ENCODE measurements at places on chromosomes 1 and 21. TPM values are rescaled to one million over a fixed set of nuclear protein-coding genes. Genes with fewer than 3 reads are reported as not detected.

HSD17B7 gene
- 14.6 TPM for polyA plus RNA-seq

AK5 gene
- polyA plus RNA-seq: 6.1 TPM

GRIK1 gene
- polyA plus RNA-seq: not detected

TAS1R1 gene
- 0.04 TPM for polyA plus RNA-seq

AGPAT3 gene
- 21.2 TPM for polyA plus RNA-seq

SEC16B gene
- polyA plus RNA-seq: 1.6 TPM

VAV3 gene
- 9.1 TPM for polyA plus RNA-seq

THEM5 gene
- not detected for polyA plus RNA-seq

SLFNL1 gene
- polyA plus RNA-seq: 0.03 TPM

KLF17 gene
- polyA plus RNA-seq: 0.41 TPM

PDE9A gene
- polyA plus RNA-seq: 1.3 TPM

DNA sequence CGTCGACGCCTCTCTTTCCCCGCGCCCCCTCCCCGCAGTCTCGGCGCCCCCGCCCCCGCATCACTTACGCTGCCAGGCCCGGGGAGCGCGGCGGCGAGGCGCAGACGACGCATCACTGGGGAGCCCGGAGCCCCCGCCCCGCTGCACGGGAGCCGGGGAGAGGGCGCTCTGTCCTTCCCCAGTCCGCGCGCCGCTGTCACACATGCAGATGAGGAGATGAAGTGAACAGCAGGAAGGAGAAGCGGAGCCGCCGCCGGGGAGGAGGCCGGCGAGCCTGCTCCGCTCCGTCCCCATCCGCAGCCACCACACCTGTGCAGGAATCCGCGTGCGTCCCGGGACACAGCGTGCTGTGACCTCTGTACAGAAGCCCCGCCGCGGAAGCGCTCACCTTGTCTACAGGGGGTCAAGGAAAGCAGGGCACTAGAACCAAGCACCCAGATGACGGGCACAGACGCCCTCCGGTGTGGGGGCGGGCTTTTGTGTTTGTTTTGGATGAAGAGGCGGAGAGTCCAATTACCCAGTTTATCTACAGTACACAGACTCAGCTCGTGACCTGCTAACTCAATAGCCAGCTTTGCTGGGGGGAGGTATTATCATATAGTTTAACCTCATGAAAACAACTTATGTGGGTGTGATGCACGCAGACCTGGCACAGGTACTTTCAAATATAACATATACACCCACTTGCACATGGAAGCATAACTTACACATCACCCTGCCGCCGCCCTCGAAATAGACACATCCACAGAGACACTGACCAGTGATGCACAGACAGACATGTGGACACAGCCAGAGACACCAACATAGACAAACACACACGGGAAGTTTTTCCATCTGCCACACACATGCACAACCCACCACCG, 12.4 kb downstream of the KLHDC8A start:
- DNase-seq: no peak

- no peak for DNase-seq
These were observed 19.1 kb downstream of the FUCA1 start for GRCh38 chr1:23848673-23849616.

DNA sequence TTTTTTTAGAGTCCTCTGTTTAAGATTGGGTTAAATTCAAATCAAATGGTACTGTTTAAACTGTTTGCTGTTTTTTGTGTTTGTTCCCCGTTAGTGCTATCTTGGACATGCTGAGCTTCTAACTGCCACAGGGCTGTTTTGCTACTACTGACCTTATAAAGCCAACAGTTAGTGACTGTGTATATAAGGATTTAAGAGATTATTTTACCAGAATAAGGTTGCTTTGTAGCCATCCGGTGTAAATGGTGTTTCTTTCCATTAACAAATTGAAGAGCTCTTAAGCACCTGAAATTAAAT, 37.0 kb downstream of the ZNF281 start:
- DNase-seq: no peak

DNA sequence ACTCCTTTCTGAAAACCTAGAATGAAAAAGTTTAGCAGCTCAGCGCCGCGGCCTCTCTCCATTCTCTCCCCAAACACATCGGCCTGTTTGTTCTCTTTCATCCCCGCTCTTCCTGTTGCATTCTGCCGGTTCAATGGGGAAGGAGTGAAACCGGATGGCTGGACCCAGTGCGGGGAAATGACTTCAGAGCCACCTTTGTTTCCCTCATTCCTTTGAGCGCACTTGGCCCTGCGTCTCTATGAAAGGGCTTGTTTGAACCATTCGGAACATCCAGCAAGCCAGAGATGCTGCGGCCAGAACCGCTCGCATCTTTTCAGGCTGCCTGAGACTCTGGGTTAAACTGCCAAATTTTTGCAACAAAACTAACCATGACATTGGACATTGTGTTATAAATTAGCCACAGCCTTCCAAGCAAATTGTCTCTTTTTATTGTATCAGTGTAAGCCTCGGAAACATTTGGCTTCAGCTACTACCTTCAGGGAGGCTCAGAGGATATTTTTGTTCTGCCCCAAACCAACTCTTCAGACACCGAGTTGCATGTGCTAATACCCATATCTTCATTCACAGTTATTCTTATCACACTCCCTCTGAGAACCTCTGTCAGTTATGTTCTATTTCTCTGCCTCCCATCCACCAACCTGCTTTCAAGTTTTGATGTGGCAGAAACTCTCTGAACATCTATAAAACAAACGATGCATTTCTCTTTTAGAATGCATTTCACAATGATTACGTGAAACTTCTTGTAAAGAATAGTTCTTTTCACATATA, 5.1 kb upstream of the OLIG1 start:
- no peak for DNase-seq

- no peak for DNase-seq
These were observed 115.4 kb upstream of the SERTAD4 start for GRCh38 chr1:210117198-210117597.

DNA sequence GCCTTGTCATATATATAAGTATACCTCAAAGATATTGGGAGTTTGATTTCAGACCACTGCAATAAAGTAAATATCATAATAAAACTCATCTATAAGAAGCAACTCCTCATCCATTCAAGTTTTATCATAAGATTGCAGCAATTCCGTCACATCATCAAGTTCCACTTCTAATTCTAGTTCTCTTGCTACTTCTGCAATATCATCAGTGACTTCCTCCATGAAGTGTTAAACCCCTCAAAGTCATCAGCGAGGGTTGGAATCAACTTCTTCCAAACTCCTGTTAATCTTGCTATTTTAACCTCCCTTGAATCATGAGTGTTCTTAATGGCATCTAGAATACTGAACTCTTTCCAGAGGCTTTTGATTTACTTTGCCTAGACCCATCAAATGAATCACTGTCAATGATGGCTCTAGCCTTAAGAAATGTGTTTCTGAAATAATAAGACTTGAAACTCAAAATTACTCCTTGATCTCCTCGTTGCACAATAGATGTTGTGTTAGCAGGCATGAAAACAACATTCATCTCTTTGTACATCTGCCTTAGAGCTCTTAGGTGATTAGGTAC, 88.3 kb downstream of the RPE65 start:
- DNase-seq: no peak

DNA sequence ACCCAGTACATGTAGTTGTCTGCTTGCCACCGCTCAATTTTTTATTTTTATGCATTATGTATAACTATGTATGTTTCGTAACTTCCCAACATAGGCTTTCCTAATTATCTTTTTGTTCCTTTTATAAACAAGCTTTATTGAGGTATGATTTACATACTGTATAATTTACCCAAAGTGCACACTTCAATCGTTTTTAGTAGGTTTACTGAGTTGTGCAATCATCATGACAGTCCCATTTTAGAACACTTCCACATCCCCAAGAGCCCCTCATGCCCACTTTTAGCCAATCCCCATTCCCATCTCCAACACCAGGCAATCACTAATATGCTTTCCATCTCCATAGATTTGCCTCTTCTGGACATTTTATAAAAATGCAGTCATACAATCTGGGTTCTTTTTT, 14.3 kb upstream of the SLC1A7 start:
- no peak for DNase-seq

DNA sequence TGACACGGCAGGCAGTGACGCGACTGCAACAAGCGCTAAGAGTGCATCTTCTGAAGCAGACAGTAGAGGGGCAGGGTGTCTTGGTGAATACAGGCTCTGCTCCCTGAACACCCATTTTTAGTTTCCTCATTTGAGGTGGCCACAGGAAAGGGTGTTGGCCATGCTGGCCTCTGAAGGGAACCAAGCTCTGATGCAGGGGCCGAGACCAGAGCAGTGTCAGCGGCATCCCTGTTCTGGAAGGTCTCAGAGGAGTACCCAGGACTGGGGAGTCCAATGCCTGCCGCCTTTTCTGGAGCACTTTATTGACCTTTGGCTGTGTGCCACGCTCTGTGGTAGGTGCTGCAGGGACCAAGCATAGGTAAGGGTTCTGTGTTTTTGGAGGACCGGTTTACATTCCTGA, 100.4 kb downstream of the KCNJ6 start:
- DNase-seq: no peak

GRCh38 chr21:33974513-33975468, 59.2 kb upstream of the ATP5PO start:
- no peak for DNase-seq

- peak; percentile 19 for DNase-seq
These were observed 3.5 kb upstream of the TIAM1 start for GRCh38 chr21:31347435-31348032.

DNA sequence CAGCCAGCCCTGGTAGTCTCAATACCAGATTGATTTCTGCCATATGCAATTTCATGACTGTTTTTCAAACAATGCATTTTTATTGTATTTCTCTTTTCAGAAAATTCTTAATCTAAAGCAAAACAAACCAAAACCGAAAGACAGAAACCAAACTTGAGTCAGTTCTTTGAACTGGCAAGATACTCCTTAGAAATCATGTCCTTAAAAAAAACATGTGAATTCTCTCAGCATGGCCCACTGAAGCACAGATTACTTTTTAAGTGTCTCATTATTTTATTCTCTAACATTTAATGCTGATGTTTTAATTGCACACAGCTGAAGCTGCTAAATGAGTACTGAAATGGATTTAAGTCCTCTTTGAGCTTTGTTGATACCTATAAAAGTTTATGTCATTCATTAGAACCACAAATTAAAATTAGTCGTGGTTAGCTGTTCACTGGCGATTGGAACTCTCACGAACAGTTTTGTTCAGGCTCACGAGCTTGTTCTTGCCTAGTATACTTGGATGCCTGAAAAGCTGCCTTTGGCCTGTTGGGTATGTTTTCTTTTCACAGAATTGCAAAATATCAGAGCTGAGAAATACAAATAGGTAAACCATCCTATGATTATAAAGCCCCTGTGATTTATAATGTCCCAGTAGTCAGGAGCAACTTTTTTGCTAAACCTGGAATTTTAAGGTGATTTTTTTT, 87.5 kb downstream of the CAMTA1 start:
- DNase-seq: no peak

DNA sequence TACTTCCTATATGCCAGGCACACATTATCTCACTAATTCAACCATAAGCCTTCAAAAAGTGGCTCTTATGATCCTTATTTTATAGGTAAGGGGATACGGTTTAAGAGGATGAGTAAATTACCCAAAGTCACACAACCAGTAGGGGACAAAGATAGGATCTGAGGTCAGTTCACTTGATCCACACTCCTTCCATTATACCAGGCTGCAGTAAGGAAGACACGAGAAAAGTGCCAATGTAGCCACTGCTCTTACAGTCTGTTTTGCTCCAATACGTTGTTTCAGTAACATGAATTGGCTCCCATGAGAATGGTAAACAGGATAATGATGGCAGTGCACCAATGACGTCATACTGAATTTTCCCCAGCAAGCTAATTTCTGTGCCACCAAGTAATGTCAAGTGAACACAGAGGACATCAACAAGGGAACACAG, 15.4 kb upstream of the GUCA2A start:
- DNase-seq: no peak

GRCh38 chr1:234265861-234266260, 107.4 kb upstream of the COA6 start:
- DNase-seq: peak; percentile 33

DNA sequence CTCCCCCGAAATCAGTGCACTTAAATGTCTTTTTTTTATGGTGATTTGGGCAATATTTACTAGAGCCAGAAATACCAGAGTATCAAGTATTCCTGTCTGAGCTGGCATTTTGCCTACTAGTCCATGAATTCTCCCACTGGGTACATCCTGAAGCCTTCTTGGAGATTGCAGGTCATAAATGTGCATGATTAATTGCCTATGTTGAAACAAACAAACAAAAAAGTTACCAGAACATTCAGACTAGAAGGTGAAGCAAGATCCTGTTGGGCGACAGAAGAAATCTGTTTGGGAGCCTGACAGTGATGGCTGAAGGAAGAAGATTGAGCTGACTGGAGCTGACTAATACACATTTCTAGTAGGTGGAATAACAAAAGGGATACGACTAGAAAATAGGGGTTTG, 127.4 kb upstream of the NRIP1 start:
- DNase-seq: no peak

GRCh38 chr1:240107058-240107684, 15.5 kb downstream of the FMN2 start:
- no peak for DNase-seq

DNA sequence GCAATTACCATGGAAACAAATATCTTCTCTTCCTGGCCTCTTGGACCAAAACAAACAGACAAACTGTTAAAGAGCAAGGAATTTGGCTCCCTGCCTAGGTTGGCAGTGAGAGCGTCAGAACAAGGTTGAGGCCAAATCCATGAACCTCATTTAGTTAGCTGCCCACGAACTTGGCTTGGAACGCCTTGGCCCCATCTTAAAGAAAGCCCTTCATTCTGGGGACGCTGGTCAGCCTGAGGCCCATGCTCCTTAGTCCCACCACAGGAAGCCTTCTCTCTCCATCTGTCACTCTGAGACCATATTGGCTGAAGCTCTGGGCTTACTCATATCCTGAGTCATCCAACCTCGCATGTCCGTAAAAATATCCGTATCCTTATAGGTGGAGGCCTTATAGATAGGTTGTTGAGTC, 62.4 kb upstream of the DIRAS3 start:
- DNase-seq: peak; percentile 55

- no peak for DNase-seq
These were observed 51.3 kb downstream of the LGR6 start for GRCh38 chr1:202244841-202245261.

DNA sequence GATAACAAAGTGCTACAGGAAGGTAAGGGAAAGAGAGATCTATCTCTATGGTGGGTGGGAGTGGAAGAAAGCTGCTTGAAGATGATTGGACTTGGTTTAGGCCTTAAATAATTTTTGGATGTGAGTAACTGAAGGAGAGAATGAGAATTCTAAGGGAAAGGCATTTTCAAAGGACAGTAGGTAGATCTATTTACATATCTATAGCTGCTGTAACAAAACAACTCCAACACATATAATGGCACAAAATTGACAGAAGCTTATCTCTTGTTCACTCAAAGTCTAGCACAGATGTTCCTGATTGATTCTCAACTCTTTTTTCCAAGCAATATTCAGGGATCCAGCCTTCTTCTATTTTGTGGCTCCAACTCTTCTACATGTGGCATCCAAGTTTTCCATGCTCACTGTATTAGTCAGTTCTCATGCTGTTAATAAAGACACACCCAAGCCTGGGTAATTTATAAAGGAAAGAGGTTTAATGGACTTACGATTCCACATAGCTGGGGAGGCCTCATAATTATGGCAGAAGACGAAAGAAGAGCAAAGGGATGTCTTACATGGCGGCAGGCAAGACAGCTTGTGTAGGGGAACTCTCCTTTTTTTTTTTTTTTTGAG, 3.1 kb upstream of the DDAH1 start:
- DNase-seq: no peak

All from A549 (cell line).